ENCODE measurements at places on chromosomes 4 and X.

GRCh38 chrX:128800138-128800537 is 723.2 kb downstream of the SMARCA1 start:
- no peak for DNase-seq

- no peak for DNase-seq
Observed at GRCh38 chr4:188032583-188032982, 37.0 kb downstream of the ZFP42 start.

DNA sequence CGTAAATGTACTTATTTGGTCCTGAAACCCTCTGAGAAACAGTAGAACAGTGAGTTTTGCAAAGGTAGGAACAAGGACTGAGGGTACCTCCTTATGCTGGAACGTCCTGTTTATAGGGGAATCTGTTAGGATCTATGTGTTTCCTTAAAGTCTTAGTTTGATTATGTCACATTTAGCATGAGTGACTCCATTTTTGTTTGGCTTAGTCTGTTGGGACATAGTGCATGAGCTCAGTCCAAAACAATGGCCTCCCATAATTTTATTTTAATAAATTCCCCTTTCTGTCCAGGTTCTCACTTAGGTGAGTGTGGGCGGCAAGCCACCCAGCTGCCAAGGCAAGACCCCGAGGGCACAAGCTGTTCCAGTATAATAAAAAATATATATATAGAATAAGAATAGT is 27.7 kb downstream of the HTT-AS start:
- DNase-seq: no peak

- DNase-seq: no peak
Observed at GRCh38 chr4:73098016-73098415, 28.5 kb upstream of the COX18 start.

- no peak for DNase-seq
Observed at GRCh38 chr4:111108153-111108552, 485.3 kb upstream of the PITX2 start.

DNA sequence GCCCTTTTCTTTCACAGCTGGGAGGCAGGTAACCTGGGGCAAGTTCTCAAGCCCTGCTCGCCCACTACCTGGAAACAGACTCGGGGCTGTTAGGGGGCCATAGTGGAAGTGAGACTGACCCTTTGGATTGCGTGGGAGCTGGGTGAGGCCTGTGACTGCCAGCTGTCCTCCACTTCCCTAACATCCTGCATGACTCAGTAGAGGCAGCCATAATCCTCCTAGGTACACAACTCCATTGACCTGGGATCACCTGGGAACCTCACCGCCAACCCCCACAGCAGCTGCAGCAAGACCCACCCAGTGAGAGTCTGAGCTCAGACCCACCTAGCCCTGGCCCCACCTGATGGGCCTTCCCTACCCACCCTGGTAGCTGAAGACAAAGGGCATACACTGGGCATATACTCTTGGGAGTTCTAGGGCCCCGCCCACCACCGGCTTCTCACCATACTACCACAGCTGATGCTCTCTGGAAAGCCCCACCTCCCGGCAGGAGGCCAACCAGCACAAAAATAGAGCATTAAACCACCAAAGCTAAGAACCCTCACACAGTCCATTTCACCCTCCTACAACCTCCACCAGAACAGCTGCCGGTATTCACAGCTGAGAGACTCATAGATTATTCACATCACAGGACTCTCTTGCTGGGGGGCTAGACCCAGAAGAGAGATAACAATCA is 61.1 kb upstream of the DCTD start:
- DNase-seq: no peak
